ENCODE measurements at places on chromosomes 5 and 9. TPM values are rescaled to one million over a fixed set of nuclear protein-coding genes. Genes with fewer than 3 reads are reported as not detected.

GRCh38 chr5:136000932-136001331 lies 27.9 kb upstream of the TGFBI start:
- H3K4me3 ChIP-seq = no peak overlapping the region
- no peak overlapping the region for H3K27ac ChIP-seq
- H3K36me3 ChIP-seq = no peaks in the 10 kb centered on the region
- no peaks in the 10 kb centered on the region for H3K4me1 ChIP-seq

GRCh38 chr9:69590266-69590665 lies 81.9 kb downstream of the APBA1 start:
- no peak overlapping the region for H3K27ac ChIP-seq
- no peaks in the 10 kb centered on the region for H3K27me3 ChIP-seq
- DNase-seq = no peak
- H3K4me1 ChIP-seq = no peaks in the 10 kb centered on the region
- no peaks in the 10 kb centered on the region for H3K36me3 ChIP-seq

DNA sequence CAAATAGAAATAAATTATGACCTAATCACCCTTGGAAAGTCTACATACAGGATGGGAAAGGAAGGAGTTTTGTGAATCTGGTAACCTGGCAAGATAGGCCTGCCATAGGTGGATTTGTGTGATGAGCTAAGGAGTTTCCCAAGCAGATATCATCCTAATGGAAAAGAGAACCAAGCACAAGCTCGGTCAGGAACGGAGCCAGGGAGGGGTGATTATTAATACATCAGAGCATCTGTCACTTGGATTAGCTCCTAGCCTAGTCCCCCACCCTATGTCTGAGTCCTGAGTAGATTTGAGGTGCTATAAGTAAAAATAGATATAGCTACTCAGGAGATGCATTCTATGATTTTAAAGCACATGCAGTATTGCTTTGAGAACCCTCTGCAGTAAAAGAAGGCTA lies 57.3 kb upstream of the SMARCA2 start:
- H3K27ac ChIP-seq = no peak overlapping the region
- no peak for DNase-seq
- no peaks in the 10 kb centered on the region for H3K27me3 ChIP-seq
- H3K4me3 ChIP-seq = no peak overlapping the region
- H3K36me3 ChIP-seq = no peaks in the 10 kb centered on the region

DNA sequence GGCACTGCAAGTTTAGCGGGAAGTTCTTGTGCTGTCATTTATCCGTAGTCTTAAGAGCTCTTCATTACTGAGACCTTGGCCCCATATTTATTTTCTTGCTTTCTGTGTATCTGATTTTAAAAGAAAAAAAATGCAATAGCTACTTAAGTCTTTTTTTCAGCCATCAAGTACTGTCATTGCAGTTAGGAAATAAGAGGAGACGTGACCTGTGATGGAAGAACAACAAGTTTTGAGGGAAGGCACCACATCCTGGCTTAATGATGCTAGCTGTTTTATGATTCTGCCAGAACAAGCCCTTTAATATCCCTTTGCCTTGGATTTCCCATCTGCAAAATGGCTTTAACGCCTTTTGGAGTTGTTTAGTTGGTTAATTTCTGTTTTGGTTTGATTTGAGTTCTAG lies 3.8 kb downstream of the RGMB start:
- no peak for DNase-seq
- H3K27me3 ChIP-seq = peaks cover 15% of the 10 kb centered on the region
- H3K4me3 ChIP-seq = no peak overlapping the region
- H3K4me1 ChIP-seq = peaks cover 24% of the 10 kb centered on the region
- H3K27ac ChIP-seq = no peak overlapping the region

Gene SPACA9
- 2.6 TPM for total RNA-seq

Gene DUSP1
- 10.9 TPM for total RNA-seq

Data from CD8-positive, alpha-beta memory T cell (primary cell).